SJCRH30 (cell line): ENCODE measurements at places on chromosomes 6 and 20. TPM values are rescaled to one million over a fixed set of nuclear protein-coding genes. Genes with fewer than 3 reads are reported as not detected.

- H3K27me3 ChIP-seq: no peaks in the 10 kb centered on the region
- 0 out of 2 replicates have a peak, but pooled peaks cover 2% of the 10 kb centered on the region for H3K4me1 ChIP-seq
- H3K36me3 ChIP-seq: no peaks in the 10 kb centered on the region
- H3K27ac ChIP-seq: no peak overlapping the region
These were observed 93.3 kb upstream of the RNF24 start for GRCh38 chr20:4108495-4109306.

DNA sequence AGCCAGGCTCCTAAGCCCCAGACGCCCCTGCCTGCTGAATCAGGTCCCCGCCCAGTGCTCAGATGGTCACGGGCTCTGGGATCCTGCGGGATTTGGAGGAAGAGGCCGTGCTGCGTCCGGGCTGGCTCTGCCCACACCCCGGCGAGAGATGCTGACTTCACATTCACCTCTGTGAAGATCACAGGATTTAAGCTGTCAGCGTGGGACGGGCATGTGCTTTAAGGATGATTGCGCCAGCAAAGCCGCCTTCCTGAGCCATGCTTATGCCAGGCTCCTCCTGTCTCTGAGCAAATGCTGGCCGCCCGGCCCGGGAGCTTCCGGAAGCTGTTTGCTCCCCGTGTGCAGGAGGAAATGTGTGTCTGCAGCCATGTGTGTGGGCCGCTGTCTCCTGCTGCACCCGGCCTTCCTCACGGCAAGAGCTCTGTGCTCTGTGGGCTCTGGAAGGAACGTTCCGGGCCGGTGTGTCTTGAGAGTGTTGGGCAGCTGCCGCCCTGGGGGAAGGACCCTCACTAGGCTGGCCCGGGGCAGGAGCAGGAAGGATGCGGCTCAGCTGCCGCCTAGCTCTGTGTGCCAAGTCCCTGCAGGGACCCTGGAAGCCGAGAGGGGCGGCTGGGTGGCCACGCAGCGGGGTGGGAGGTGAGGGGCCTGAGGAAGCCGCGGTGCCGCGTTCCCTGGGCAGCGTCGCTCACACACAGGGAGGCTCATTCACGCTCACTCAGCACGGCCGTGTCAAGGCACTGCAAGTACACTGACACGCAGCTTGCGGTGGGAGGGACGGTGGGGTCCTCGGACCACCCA lies 19.0 kb upstream of the BHLHE23 start:
- peaks cover 62% of the 10 kb centered on the region for H3K27me3 ChIP-seq
- no peaks in the 10 kb centered on the region; the same call in 1 of the 2 replicates for H3K4me1 ChIP-seq
- H3K36me3 ChIP-seq: no peaks in the 10 kb centered on the region

Gene CGAS
- total RNA-seq: 16.5 and 17.9 TPM in 2 replicates

DNA sequence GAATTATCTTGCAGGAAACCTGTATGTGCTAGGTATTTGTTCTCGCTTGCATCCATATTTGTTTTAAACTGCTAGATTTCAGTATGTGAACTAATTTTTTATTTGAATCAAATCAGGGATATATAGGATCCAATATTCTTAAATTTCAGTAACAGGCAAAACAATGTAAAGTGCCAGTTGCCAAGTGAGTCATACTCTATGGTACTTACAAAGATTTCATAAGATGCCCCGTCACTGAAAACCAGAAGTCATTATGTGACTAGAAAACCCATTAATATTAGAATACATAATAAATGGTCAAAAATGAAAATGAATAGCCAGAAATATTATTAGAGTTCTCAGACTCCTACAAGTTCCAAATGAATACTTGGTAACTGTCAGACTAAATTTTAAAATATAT lies 481.2 kb downstream of the TFAP2A start:
- no peak for DNase-seq
- H3K27me3 ChIP-seq: no peaks in the 10 kb centered on the region
- H3K4me1 ChIP-seq: no peaks in the 10 kb centered on the region
- H3K36me3 ChIP-seq: no peaks in the 10 kb centered on the region
- no peak overlapping the region for H3K27ac ChIP-seq

Gene CRISP3
- not detected in 2 replicates for total RNA-seq

DNA sequence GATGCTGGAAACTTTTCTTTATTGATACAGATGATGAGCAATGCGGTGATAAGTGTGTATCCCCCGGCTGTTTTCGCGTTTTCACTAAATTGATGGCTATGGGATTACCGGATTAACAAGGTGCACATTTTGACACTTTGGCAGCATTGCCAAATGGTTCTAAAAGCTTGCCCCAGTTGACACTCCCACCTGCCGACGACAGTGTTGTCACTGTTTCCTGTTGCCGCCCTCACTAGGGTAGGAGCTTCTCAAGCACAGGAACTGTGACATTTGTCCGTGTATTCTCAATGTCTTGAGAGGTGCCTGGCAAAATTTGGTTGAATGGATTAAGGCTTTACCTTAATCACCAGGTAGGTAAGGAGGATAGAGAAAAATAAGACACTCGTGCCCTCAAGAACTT lies 9.8 kb upstream of the MAPK13 start:
- H3K4me3 ChIP-seq: no peak overlapping the region
- no peaks in the 10 kb centered on the region for H3K27me3 ChIP-seq
- H3K36me3 ChIP-seq: no peaks in the 10 kb centered on the region
- H3K4me1 ChIP-seq: no peaks in the 10 kb centered on the region
- DNase-seq: no peak
- no peak overlapping the region for H3K27ac ChIP-seq

GRCh38 chr6:157253699-157254098 lies 69.6 kb downstream of the TMEM242 start:
- no peaks in the 10 kb centered on the region for H3K36me3 ChIP-seq
- H3K4me1 ChIP-seq: no peaks in the 10 kb centered on the region
- no peak for DNase-seq
- no peak overlapping the region for H3K27ac ChIP-seq

DNA sequence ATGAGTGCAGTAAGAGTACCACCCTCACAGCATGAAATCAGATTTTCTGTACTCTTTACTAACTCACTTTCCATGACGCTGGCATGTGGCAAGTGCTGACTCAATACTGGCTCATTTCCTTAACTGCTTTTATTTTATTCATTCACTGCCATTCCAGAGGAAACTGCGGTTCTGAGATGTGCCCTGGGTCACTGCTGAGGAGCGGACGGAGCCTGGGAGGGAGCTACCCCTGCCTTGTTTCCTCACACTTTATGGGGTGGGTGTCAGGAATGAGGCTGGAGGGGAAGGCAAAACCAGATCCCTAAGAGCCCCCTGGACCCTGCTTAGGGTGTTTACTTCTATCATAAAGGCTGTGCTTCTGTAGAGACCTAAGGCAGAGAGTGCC lies 14.4 kb downstream of the NT5E start:
- H3K27me3 ChIP-seq: no peaks in the 10 kb centered on the region
- peaks cover 12% of the 10 kb centered on the region for H3K4me1 ChIP-seq
- DNase-seq: no peak
- H3K27ac ChIP-seq: peak overlapping the region; percentile 42; the same call in 1 of the 2 replicates

- H3K4me1 ChIP-seq: peaks cover 3% of the 10 kb centered on the region; the same call in 1 of the 2 replicates
- no peak for DNase-seq
- no peak overlapping the region for H3K27ac ChIP-seq
- no peaks in the 10 kb centered on the region for H3K36me3 ChIP-seq
- H3K27me3 ChIP-seq: no peaks in the 10 kb centered on the region
- no peak overlapping the region for H3K4me3 ChIP-seq
These were observed 51.5 kb upstream of the EPB41L1 start for GRCh38 chr20:36102809-36103596.
